ENCODE measurements at places on chromosomes 11 and 22.
A peak's percentile ranks its signal among the peaks of the same experiment; 100 is the strongest.

- DNase-seq, result peak; percentile 68
These were observed 1420.7 kb downstream of the TBC1D22A start for GRCh38 chr22:48182846-48183805.

DNA sequence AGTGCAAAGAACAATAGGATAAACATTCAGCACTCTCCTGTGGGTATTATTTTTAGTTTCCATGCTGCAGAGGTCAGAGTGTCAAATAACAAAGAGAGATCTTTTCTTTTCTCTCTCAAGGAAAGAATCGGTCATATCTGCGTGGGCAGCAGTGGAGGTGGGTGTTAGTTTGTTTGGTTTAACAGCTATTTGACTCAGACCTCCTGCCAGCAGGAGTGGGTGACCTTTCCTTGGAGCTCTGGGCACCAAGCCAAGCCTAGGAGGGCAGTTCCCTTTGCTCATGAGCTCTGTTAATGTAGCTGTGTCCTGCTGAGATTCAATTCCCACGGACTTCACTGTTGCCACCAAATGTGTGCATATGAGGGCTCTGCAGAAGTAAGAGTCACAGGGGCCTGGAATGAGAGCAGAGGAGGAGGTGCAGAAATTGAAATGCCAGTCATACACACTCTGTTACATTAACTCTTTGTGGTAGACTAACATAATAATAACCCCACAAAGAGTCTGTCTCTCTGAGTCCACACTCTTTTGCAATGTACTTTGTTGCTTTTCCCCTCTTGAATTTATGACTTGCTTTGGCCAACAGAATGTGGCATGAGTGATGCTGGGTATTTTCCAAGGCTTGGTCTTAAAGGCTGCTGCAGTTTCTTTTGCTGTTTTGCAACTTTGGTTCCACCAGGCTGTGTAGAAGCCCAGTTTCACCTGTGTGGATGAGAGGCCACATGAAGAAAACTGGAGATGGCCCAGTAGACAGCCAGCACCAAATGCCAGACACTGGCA is 76.0 kb upstream of the GRK3 start:
- DNase-seq, result no peak

GRCh38 chr11:34175284-34176019 is 70.0 kb downstream of the NAT10 start:
- DNase-seq, result no peak

DNA sequence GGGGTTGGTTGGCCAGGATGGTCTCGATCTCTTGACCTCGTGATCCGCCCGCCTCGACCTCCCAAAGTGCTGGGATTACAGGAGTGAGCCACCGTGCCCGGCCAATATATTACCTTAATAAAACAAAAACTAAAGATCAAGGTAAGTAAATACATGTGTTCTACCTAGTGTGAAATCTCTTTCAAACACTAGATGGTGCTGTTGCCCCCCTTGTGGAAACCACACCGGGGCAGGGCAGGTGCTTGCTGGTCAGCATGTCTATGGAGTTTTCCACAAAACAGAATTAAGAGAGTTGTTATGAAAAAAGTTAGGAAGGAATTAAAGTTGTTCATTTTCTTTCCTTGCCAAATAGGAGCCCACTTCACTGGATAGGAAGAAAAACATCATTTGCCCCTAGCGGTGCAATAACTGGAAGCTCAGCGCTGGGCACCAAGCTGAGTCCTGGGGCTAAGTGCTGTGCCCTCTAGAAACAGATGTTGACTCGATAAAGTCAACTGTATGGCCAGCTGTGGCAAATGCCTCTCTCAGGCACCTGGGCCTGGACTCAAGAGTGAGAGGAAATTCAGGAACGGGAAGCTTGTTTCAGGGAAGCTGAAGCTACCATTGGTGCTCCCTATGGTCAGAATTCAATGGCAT is 6.3 kb upstream of the KCNJ5 start:
- DNase-seq, result no peak

DNA sequence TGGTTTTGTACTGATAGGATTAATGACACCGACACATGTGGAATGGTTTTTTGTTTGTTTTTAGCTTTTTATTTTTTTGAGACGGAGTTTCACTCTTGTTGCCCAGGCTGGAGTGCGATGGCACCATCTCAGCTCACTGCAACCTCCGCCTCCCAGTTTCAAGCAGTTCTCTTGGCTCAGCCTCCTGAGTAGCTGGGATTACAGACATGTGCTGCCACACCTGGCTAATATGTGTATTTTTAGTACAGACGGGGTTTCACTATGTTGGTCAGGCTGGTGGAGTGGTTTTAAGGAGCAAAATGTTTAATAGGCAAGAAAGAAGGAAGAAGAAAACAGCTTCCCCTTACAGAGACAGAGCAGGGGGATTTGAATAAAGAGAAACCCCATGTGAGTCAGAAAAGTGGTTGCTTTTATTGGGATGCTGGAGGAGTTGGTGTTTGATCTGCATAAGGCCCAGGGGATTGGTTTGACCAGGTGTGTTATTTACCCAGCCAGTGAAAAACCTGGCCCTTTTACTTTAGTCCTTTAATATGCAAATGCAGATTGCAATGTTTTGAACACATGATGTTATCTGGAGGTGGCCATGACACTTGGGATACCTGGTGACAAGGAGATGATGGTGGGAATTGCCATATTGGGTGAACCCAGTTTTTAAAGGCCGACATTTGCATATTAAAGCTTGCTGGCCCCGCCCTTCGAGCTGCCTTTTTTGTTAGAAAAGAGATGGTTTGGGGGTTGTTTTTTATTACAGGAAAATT is 24.3 kb downstream of the SUSD2 start:
- no peak for DNase-seq

- DNase-seq, result no peak
These were observed 300.3 kb downstream of the ST3GAL4 start for GRCh38 chr11:126655807-126656128.

- no peak for DNase-seq
These were observed 14.2 kb downstream of the PRR33 start for GRCh38 chr11:1877211-1878136.
